H54 (cell line): ENCODE measurements at places on chromosomes 1 and 21.

DNA sequence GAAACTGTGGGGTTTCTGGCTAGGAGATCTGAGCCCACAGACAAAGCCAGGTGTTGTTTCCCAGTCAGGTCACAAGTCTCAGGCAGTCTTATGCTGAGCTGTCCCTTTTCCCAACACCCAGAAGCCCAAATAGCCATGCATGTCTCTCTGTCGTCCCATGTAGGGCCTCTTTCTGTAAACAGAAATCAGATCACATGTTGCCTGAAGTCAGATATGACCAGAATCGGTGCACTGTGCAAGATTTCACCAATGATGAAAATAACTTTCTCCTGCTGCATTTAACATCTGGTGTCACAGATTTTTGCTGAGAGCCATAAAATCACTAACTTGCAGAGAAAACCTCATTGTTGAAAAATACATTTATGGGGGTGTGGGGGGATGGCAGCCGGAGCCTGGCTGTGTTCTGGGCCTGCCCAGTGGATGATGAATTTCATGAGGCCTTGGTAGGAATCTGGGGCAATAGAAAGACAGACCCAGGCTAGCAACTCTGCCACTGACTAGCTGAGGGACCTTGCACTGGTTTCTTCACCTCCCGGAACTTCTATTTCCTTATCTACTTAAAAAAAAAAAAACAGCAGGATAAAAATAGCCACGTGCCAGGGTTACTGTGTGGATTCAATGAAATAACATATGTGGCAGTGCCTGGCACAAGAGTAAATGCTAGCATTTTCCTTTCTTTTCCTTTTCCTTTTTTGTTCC, 158.8 kb upstream of the NFIA start:
- DNase-seq: no peak

- DNase-seq: no peak
Measured at GRCh38 chr21:34546542-34546941, 34.5 kb upstream of the KCNE1 start.

- no peak for DNase-seq
Measured at GRCh38 chr1:149914545-149914944, 3.1 kb downstream of the SV2A start.

DNA sequence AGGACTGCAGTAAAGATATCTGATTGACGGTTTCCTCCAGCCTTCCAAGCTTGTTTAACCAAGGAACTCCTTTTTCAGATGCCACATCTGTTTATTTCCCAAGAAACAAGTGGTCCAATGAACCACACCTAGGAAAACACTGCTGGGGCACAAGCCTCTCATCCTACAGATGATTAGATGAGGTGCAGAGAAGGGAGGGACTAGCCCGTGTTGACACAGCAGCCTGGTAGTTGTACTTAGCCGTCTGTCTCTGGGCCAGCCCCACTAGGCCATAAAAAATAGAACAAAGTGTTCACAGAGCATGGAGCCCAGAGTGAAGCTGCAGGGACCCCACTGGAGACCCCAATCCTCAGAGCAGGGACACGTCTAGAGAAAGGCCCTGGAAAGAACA, 32.1 kb downstream of the LRP8 start:
- DNase-seq: no peak

DNA sequence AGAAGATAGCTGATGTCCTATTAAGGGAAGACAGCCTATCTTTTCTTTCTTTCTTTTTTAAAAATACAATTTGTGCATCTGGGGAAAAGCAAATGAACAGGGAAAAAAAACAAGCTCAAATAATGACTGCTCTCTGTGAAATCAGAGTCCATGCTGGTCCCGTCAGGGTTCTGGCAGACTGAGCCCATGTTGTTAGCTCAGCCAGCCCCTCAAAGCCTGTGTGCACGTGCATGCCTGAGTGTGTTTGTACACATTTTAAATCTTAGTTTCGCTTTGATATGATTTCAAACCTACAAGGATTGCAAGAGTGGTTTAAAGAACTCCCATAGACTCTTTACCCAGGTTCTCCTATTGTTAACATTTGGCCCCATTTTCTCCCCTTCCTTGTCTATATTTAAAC, 231.8 kb upstream of the GREM2 start:
- no peak for DNase-seq

- no peak for DNase-seq
Measured at GRCh38 chr21:41706263-41706639, 60.6 kb downstream of the RIPK4 start.

- DNase-seq: no peak
Measured at GRCh38 chr1:193125369-193125768, 3.5 kb downstream of the CDC73 start.

DNA sequence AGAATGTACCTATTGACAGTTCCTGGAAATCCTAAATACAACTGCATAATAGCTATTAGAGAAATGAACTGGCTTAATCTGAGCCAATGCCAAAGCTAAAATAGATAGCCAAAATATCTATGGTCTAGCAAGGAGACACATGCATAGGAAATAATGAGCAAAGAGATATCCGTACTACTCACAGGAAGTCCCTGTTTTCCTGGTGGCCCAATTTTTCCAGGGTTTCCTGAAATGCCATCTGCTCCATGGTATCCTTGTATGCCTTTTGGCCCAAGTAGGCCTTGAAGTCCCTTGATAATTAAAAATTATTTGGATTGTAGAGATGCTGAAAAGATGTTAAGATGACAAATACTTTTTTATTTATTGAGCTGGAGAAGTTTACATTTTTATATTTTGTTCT, 108.4 kb upstream of the ZNHIT6 start:
- DNase-seq: no peak

DNA sequence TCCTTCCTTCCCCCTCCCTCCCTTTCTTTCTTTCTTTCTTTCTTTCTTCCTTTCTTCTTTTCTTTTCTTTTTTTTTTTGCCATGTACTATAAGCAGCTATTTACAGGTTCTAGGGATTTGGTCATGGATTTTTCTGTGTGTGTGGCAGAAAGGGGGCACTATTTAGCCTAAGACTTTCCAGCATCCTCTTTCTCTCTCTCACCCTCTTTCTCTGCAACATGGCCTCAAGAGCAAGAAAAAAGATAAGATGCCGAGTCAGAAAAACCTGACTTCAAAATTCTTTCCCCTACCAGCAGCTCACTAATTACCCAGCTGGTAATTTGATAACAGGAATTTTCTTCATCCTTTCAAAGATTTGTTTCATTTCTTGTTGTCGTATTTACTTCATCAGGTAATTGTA, 458.3 kb upstream of the ADAMTS5 start:
- DNase-seq: no peak

- no peak for DNase-seq
Measured at GRCh38 chr21:34974162-34974981, 74.7 kb downstream of the RUNX1 start.

DNA sequence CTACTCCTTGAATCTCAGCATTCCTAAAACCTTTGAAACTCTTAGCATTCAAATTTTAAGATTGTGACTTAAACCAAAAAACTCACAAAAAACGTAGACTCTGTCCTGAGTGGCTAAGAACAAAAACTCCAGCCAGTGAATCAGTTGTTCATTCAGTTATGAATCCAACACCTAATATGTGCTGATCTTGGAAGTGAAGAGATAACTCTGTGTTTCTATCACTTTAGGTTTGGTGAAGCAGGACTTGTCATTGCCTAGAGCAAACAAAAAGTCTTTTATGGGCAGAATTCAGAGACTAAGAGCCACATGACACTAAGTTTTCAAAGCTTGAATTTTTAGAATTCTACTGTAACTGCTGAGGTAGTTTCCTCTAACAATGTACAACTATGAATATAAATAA, 10.4 kb upstream of the GPR137B start:
- DNase-seq: no peak

DNA sequence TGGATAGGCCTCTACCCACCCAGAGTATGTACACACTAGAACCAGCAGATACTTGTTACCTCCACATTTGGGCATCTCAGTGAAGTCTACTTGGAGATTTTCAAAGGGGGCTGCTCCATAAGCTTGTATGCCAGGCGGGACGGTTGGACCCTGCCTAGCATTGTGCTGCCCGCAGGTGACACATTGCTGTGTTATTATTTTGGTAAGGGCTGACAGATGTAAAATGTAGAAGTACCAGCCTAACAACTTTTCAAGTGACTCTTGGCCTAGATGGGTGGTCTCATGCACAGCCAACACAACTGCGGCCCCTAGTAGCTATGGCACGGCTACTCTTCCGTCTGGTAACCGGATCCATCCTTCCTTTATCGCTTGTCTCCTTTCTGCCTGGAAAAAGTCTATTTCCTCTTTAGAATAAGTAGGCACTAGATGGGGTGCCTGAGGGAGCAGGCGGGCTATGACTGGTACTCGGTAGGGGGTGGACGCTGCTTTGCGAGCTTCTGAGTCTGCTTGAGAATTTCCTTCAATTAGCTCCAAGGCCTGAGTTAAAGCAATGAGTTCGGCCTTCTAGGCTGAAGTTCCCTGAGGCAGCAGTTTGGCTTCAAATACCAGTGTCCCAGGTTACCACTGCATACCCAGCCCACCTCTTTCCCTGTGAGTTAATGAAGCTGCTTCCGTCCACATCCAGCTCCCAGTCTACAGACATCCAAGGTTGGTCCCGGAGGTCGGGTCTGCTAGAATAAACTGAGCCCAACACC, 405.3 kb downstream of the TGFB2 start:
- no peak for DNase-seq

DNA sequence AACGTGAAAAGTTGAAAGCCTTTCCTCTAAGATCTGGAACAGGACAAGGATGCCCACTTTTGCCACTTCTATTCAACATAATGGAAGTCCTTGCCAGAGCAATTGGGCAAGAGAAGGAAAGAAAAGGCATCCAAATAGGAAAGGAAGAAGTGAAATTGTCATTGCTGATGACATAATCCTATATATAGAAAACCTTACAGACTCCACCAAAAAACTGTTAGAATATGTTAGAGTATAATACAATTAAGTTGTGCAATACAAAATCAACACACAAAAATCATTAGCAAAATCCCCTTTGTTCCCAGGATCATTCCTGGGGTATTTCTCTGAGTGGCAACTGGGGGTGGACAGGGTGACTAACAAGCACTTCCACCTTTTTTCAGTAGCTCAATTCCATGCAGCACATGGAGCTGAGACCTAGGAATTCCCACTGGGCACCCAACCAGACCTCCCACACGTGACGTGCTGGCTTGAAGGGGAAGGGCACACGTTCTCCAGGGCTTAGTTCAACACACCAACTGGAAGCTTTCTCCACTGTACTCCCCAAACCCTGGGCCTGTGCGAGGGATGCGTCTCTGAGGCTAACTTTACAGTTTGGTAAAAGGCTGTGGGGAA, 9.6 kb downstream of the STUM start:
- DNase-seq: no peak

GRCh38 chr1:52674497-52675384, 23.4 kb downstream of the COA7 start:
- no peak for DNase-seq

DNA sequence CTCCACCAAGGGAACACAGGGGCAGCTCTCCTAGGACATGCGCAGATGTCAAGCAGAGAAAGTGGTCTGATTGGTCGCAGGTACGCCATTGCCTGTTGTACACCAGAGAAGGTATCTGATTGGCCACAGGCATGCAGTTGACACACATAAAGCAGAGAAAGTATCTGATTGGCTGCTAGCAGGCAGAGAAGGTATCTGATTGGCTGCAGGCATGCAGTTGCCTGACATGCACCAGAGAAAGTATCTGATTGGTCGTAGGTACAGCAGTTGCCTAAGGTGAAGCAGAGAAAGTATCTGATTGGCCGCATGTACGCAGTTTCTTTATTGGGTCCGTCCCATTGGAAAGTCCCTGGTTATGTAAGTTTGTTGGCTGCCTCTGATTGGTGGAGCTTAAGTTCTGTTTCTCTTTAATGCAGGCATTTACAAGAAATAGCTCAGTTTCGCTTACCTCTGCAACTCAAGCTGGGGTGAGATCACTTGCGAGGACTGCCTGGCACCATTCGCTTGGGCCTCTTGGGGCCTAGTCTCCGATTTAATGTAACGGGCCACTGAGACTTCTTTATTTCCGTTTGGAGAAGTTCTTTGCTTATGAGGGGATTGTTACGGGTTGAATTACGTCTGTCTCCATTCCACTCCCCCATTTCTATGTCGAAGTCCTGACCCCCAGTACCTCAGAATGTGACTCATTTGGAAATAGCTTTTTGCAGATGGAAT, 74.2 kb downstream of the SIK1 start:
- peak; percentile 54 for DNase-seq

- DNase-seq: no peak
Measured at GRCh38 chr1:51215169-51215568, 20.9 kb upstream of the RNF11 start.

DNA sequence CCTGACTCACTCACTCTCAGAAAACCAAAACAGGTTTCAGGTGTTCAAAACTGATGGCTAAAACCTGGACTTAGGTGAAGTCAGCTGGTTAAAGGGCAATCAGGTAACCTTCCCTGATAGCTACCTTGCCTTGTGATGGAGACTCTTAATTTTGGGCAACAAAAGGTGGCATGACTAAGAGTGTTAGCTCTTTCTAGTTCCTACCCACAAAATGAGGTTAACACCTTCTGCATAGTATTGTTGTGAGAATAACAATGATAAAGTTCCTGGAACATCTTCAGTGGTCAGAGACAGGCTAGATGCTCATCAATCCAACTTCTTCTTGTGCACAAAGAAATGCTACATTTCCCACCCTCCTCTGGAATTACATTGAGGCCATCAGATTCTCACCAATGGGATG, 214.8 kb downstream of the ZNF648 start:
- DNase-seq: no peak

DNA sequence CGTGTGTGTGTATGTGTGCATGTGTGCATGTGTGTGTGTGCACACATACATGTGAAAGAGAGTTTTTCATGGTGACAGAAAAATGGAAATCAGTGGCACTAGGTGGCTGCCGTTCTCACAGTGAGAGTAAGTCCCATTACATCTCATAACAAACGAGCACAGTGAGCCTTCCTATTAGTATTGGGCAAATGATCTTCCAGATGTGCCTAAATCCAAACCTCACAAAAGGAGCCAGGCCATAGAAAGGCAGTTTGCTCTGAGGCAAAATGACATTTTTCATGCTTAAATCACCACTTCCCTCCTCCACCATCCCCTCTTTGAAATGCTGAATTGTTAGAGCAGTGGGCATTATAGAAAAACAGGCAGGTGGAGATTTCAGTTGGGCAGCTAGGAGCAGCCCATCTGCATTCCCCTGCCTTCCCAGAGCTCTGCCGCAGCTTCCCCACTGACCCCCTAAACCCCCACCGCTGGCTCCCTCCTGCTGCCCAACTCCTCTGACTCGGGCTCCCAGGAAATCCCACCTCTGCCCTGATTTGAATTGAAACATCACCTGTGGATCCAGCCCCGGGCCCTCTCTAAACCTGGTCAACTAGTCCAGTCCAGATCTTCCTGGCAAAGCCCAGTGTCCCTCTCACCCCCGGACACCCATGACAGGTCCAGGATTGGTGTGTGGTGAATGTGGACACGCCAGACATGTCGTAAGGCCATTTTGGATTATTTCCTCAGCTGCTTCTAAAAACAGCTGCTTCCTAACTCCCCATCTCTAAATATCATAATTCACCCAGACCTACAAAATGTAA, 190.5 kb downstream of the SEC16B start:
- DNase-seq: no peak

- DNase-seq: no peak
Measured at GRCh38 chr1:231428377-231428776, 6.3 kb upstream of the EGLN1 start.

DNA sequence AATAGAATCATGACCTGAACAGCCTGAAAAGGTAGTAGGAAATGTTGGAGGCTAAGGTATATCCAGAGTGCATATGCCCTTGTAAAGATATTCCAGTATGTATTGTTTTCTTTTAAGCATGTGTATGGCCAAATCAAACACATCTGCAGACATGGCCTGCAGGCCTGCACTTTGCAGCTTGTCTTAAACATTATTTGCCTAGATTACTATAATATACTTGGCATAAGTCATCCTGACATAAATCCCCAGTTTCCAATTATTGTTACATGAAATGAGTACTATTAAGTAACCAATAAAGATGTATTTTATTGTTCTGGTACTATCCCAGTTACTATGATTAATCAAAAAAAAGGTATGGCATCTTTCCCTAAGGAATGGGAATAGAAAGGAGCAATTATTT, 169.1 kb upstream of the PTBP2 start:
- no peak for DNase-seq
